ENCODE measurements at places on chromosomes 6 and 20.

- no peaks in the 10 kb centered on the region for H3K4me1 ChIP-seq
- no peaks in the 10 kb centered on the region for H3K27me3 ChIP-seq
- H3K27ac ChIP-seq: no peak overlapping the region
- H3K4me3 ChIP-seq: no peak overlapping the region
- no peak for DNase-seq
Measured at GRCh38 chr6:151140767-151141166, 99.0 kb upstream of the AKAP12 start.

DNA sequence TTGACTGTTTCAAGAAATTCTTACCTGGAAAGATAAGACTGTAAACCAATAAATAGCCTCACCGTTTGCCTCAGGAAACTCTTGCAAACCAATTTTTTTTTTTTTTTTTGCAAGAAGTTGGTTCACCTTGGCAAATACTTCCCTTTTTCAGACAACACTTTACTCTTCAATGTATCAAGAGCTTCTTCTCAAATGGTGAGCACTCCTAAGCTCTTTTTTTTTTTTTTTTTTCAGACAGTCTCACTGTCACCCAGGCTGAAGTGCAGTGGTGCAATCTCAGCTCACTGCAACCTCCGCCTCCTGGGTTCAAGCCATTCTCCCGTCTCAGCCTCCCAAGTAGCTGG is 22.7 kb upstream of the SNTA1 start:
- no peaks in the 10 kb centered on the region for H3K4me1 ChIP-seq
- no peaks in the 10 kb centered on the region for H3K27me3 ChIP-seq
- no peaks in the 10 kb centered on the region for H3K36me3 ChIP-seq
- DNase-seq: no peak
- H3K27ac ChIP-seq: no peak overlapping the region

DNA sequence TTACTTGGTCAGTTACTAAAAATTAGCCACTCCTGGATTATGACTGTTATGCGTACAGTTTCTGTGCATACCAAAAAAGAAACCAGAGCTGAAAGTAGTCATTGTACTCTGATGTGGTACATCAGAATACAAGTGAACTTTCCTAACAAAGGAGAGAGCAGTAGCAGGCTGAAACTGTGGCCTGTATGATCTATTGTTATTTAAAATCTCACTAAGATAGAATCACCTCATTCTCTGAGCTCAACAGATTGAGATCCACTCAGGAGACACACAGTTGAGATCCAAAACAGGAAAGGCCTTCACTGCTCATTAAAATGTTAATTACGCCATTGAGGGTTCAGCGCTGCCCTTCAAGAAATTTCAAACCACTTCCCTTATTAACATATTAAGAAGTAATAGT is 576.4 kb downstream of the LMBRD1 start:
- DNase-seq: no peak
- no peaks in the 10 kb centered on the region for H3K36me3 ChIP-seq
- H3K27me3 ChIP-seq: no peaks in the 10 kb centered on the region
- H3K27ac ChIP-seq: no peak overlapping the region
- no peaks in the 10 kb centered on the region for H3K4me1 ChIP-seq
- no peak overlapping the region for H3K4me3 ChIP-seq

GRCh38 chr6:111566873-111567517 is 38.7 kb downstream of the TRAF3IP2 start:
- peaks cover 58% of the 10 kb centered on the region for H3K36me3 ChIP-seq
- DNase-seq: no peak
- H3K27ac ChIP-seq: peak overlapping the region; percentile 42

DNA sequence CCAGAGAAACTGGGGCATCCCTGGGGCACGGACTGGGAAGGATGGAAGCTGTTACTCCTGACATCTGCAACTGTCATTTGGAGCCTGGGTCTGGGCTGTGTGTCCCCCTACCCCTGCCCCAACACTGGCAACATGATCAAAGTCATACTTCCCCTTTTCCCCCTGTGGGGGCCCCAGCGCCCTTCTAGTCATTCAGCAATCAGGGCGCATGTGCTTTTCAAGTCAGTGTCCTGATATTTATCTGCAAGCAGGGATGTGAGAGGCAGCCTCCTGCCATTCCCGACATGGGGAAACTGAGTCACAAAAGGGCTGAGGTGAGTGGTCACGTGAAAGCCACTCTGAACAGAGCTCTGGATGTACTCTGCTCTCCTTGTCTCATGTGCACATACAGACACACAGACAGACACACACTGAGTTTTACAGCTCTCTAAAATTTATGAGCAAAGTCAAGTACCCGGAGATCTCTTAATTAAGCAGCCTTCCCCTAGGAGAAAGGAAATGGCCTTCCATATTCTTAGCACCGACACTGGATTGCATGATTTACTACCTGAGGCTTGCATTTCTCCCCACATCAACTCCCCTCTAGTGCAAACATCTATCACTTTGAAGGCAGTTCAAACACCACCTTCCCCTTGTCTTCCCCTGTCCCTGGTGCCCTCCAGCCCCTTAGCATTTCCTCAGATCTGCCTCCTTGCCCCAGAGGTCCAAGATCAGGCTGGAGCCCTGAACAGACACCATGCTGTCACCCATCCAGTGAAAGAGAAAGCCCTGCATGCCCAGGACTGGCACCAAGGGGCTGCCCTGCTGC is 170.7 kb downstream of the CDC5L start:
- no peak for DNase-seq
- H3K4me1 ChIP-seq: no peaks in the 10 kb centered on the region
- H3K4me3 ChIP-seq: no peak overlapping the region

- H3K27ac ChIP-seq: no peak overlapping the region
- DNase-seq: no peak
- H3K27me3 ChIP-seq: no peaks in the 10 kb centered on the region
- H3K4me3 ChIP-seq: no peak overlapping the region
- no peaks in the 10 kb centered on the region for H3K36me3 ChIP-seq
- H3K4me1 ChIP-seq: no peaks in the 10 kb centered on the region
Measured at GRCh38 chr20:2162823-2163166, 61.2 kb downstream of the STK35 start.

DNA sequence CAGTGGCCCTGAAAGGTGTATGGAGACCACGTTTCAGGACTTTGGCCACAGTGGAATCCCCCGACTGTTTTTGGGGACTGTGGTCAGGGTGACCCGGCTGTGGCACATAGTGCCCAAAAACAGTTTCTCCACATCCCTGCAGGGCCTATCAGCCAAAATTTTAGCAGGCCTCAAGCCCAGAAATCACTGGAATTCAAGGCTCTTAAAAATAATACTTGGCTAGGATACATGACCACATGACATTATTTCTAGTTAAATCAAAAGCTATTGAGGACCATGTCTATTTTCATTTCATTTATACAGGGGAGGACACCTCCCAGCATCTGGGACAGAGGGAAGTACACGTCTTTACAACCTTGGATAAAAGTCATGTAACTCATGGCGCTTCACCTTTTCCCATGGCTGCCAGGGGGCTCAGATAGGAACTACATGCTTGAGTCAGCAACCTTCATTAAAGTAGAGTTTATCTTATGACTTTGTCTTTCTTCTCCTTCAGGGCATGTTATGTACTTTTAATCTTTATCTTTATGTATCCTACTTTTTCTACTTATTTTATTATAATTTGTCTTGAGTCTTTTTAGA is 70.8 kb upstream of the CD93 start:
- H3K27me3 ChIP-seq: no peaks in the 10 kb centered on the region
- H3K4me3 ChIP-seq: no peak overlapping the region
- no peak for DNase-seq
- peaks cover 6% of the 10 kb centered on the region for H3K4me1 ChIP-seq
- H3K36me3 ChIP-seq: no peaks in the 10 kb centered on the region

DNA sequence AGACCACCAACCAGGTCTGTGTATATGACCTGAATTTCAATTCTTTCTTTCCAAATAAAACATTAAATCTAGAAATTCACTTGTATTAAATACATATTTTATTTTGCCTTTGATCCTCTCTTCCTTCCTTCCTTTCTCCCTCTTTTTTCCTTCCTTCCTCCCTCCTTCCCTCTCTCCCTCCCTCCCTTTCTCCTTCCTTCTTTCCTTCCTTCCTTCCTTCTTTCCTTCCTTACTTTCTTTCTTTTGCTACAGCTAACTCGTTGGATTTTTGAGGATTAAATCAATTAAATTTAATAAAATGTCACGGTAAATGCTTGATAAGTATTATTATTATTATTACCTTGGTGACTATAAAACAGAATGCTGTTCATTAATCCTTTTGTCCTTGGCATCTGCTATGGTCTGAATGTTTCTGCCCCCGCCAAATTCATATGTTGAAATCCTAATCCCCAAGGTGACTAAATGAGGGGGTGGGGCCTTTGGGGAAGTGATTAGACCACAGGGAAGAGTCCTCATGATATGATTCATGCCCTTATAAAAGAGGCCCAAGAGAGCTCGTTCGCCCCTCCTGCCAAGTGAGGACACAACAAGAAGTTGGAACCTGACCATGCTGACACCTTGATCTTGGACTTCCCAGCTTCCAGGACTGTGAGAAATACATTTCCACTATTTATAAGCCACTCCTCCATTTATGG is 67.6 kb upstream of the BTBD3 start:
- no peaks in the 10 kb centered on the region for H3K36me3 ChIP-seq
- H3K27me3 ChIP-seq: no peaks in the 10 kb centered on the region
- H3K4me3 ChIP-seq: no peak overlapping the region
- no peak overlapping the region for H3K27ac ChIP-seq

- H3K27me3 ChIP-seq: no peaks in the 10 kb centered on the region
- H3K4me1 ChIP-seq: no peaks in the 10 kb centered on the region
- DNase-seq: no peak
Measured at GRCh38 chr6:91435630-91436029, 848.8 kb upstream of the MAP3K7 start.

- H3K27me3 ChIP-seq: peaks cover 35% of the 10 kb centered on the region
- H3K4me3 ChIP-seq: peak within 1 kb of the TSS; percentile 94
Measured at GRCh38 chr6:57221936-57222742, at the start of gene RAB23. TSS of gene RAB23 (minus strand) at chr6:57222307. CDS start at chr6:57210380, 11,927 bp downstream.

GRCh38 chr6:129050086-129050485 is 167.1 kb downstream of the LAMA2 start:
- no peak overlapping the region for H3K27ac ChIP-seq
- no peaks in the 10 kb centered on the region for H3K4me1 ChIP-seq
- DNase-seq: no peak
- no peak overlapping the region for H3K4me3 ChIP-seq
- H3K36me3 ChIP-seq: no peaks in the 10 kb centered on the region
- no peaks in the 10 kb centered on the region for H3K27me3 ChIP-seq

DNA sequence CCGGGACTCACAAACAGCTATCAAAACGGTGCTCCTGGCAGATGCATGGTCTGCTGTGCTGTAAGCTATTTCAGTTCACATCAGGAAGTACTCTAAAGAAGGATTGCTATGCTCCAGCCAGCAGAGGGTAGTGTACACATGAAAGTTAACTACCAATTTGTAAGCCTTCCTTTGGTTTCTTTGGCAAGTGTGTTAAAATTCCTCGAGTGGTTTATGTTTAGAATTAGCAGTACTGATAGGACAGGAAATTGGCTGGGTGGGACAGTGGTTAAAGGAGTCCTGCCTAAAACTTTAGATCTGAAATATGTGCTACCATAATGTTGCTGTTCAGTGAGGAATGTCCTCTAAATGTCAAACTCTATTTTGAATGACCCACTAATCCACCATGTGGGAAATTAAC is 47.4 kb downstream of the TRMT11 start:
- no peak overlapping the region for H3K4me3 ChIP-seq
- H3K36me3 ChIP-seq: peaks cover 22% of the 10 kb centered on the region
- no peaks in the 10 kb centered on the region for H3K27me3 ChIP-seq
- H3K4me1 ChIP-seq: no peaks in the 10 kb centered on the region
- DNase-seq: peak; percentile 63

- peak overlapping the region; percentile 100 for H3K27ac ChIP-seq
- H3K36me3 ChIP-seq: peaks cover 24% of the 10 kb centered on the region
- H3K4me3 ChIP-seq: peak overlapping the region; percentile 94
- DNase-seq: peak; percentile 87
- H3K4me1 ChIP-seq: peaks cover 57% of the 10 kb centered on the region
Measured at GRCh38 chr6:33312361-33313104, 1.3 kb downstream of the TAPBP start.

GRCh38 chr20:58784321-58785074 is 66.2 kb downstream of the GNAS-AS1 start:
- H3K27ac ChIP-seq: no peak overlapping the region
- H3K4me3 ChIP-seq: no peak overlapping the region
- H3K36me3 ChIP-seq: no peaks in the 10 kb centered on the region
- H3K27me3 ChIP-seq: peaks cover 2% of the 10 kb centered on the region
- no peak for DNase-seq

GRCh38 chr20:623021-623420 is 12.9 kb upstream of the TCF15 start:
- no peak overlapping the region for H3K27ac ChIP-seq
- no peak overlapping the region for H3K4me3 ChIP-seq
- H3K36me3 ChIP-seq: no peaks in the 10 kb centered on the region
- no peaks in the 10 kb centered on the region for H3K27me3 ChIP-seq
- no peak for DNase-seq

DNA sequence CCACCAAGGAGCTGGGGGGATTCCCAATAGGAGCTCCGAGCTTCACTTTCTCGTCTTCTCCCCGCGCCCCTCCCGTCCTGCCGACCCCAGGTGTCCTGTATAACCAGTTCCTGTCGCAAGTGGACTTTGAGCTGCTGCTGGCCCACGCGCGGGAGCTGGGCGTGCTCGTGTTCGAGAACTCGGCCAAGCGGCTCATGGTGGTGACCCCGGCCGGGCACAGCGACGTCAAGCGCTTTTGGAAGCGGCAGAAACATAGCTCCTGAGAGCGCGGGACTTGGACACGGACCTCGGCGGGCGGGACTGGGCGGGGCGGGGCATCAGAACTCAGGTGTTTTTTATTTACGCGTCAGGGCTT is 340 bp upstream of the VARS2 start:
- no peaks in the 10 kb centered on the region for H3K27me3 ChIP-seq
- DNase-seq: no peak
- no peak overlapping the region for H3K4me3 ChIP-seq

GRCh38 chr6:25377664-25378063 is 98.5 kb downstream of the CARMIL1 start:
- no peak overlapping the region for H3K4me3 ChIP-seq
- H3K27me3 ChIP-seq: no peaks in the 10 kb centered on the region
- H3K4me1 ChIP-seq: no peaks in the 10 kb centered on the region

GRCh38 chr6:100712997-100713396 is 168.1 kb downstream of the ASCC3 start:
- no peak overlapping the region for H3K4me3 ChIP-seq
- no peaks in the 10 kb centered on the region for H3K27me3 ChIP-seq
- peaks cover 11% of the 10 kb centered on the region for H3K36me3 ChIP-seq

GRCh38 chr6:13302751-13303667 is 25.3 kb downstream of the TBC1D7 start:
- no peak overlapping the region for H3K27ac ChIP-seq
- DNase-seq: peak; percentile 9
- H3K36me3 ChIP-seq: peaks cover 43% of the 10 kb centered on the region
- no peak overlapping the region for H3K4me3 ChIP-seq

All from CD4-positive, CD25-positive, alpha-beta regulatory T cell (primary cell).